Activated T-cell treated with anti-CD3 and anti-CD28 coated beads, Interleukin-2, amount 50 U/mL, for 24 hours (primary cell): ENCODE measurements at places on chromosomes 2 and 18.

DNA sequence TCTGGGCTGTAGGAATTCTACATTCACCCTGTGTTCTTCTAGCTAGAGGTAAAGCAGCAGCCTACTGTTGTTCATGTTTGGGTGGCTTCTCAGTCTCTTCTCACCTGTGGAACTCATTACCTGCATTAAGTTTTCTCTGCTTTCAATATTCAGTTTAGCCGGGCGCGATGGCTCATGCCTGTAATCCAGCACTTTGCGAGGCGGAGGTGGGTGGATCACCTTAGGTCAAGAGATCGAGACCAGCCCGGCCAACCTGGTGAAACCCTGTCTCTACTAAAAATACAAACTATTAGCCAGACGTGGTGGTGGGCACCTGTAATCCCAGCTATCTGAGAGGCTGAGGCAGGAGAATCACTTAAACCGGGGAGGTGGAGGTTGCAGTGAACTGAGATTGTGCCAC is 139.8 kb upstream of the UBE2E3 start:
- DNase-seq, result no peak

DNA sequence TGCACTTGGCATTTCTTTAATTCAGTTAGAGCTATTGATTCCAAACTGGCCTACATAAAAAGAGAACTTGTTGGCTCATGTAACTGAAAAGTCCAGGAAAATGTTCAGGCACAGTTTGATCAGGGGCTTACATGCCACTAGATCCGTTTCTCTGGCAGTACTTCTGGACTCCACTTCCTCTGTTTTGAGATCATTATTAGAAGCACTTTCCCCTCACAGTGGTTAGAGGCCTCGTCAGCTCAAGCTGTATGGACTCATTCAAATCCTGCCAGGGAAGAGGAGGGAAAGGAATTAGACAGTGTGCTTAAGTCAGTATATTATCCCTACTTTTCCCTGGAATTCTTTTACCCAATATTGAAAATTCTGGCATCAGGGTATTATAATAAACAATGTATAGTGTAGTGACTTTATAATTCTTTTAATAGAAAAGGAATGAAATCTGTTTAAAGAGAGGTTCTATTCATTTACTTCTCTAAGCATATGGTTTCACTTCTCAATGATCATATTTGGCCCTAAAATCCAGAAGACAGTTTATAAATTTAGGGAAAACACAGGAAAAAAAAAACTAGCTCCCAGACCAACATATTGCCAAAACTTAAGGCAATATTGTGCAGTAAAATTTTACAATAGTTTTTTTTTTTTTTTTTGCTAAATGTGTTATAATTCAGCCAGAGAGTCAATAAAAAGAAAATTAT is 92.0 kb downstream of the ARMC9 start:
- DNase-seq, result no peak

DNA sequence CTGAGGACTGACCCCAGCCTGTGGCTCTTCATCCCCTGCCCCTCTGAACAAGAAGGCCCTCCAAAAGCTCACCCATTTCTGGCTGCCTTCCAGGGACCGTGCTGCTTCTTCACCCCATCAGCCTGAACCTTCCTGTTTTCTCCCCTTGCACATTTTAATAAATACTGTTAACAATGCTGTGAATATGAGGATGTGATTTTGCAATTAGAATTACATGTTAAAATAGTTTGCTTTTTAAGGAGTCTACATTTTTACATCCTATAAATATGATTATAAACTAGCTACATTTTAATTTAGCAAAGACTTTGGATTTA is 4.0 kb downstream of the SNTG2 start:
- no peak for DNase-seq

GRCh38 chr18:38497266-38497665 is 931.7 kb upstream of the CELF4 start:
- no peak for DNase-seq

DNA sequence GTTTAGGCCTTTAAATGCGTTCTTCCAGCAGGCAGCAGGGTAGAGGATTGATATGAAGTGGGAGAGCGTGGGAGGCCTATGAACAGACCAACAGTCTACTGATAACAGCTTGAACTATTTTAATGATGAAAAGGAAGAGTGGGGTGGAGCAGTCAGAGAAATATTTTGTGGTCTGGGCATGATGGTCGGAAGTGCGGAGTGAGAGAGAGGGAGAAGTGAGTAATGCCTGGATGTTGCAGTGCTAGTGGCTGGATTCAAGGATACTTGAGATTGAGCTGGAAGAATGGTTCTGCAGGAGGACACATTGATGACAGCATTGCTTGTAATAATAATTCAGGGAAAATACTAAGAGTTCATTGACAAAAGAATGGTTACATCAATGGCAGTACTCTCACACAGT is 151.0 kb upstream of the DAPL1 start:
- DNase-seq, result no peak

- no peak for DNase-seq
These were observed 7.7 kb downstream of the L3MBTL4 start for GRCh38 chr18:6406910-6407470.

DNA sequence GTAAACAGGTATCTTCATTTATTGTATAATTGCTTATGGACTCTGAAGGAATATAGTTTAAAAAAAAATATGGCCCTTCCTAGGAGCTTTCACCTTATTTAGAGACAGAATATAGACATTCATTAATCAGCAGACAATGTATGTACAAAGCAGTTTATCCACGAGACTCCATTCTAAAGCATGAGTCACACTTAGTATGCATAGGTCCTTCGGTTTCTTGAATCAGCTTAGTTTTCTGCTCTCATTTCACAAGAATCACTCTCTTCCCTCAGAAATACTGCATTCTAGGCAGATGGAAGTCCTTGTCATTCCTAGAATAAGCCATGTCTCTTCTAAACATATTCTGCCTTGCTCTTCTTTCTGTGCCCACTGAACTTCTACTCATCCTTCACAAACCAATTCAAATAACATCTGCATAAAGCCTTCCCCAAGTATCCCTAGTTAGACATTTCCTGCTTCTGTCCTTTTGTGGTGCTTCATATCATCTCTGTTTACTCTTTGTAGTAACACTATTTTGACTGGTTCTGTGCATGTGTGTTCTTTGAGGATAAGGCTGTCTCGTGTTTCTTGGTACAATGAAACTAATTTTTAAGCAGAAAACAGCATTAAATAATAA is 84.5 kb downstream of the PTRHD1 start:
- no peak for DNase-seq

GRCh38 chr2:7479603-7480002 is 562.4 kb downstream of the RNF144A start:
- no peak for DNase-seq

GRCh38 chr2:168456521-168457189 is 583 bp downstream of the CERS6 start:
- DNase-seq, result no peak
